ENCODE measurements at places on chromosomes 2 and 18.

DNA sequence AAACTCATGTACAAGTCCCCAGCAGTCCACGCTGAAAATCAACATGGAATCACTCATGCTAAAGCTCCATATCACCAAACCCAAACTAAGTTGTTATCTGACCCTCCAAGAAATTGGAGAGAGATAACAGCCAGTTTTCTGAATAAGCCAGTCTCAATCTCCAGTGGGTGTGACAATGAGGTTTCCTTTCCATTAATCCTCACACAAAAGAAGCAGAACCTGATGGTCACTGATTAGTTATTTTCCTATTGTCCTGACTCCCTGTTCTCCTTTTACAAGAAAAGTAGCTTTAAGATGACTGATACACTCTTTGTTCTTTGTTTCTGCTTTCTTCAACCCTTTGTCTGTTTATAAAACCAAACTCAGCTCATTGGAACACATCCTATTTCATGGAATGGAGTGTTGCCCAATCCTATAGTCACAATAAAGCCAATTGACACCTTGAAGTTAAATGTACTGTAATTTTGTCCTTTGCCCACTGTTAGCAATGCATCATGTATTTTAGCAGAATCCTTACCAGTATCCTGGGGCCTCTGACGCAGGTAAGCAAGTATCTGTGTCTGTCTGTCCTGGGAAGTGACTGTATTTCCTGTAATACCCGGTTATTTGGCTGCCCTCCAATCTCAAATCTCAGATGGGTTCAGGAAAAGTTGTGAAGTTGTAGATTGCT, 30.6 kb upstream of the SH3RF3 start:
- DNase-seq = peak; percentile 26

GRCh38 chr2:156445296-156446220, 9.4 kb downstream of the GPD2 start:
- DNase-seq = no peak

DNA sequence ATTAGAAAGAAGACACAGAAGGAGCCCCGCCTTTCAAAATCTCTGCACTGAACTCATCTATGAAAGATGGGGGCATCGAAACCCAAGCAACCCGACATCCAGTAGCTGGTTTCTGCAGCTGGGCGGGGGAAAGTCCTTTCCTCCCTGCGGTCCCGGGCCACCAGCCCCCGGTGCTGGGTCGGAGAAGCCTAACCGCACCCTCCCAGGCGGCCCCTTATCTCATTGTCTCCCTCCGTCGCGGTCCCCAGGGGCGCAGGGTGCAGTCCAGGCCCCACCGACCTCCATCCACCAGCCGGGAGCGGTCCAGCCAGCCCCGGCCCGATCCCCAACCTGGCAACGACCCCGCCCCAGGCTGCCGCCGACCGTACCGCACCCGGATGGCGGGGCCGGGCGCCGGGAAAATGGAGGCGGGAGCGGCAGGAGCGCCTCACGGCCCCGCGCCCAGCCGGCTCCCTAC, 452 bp downstream of the RAPH1 start:
- DNase-seq = no peak

DNA sequence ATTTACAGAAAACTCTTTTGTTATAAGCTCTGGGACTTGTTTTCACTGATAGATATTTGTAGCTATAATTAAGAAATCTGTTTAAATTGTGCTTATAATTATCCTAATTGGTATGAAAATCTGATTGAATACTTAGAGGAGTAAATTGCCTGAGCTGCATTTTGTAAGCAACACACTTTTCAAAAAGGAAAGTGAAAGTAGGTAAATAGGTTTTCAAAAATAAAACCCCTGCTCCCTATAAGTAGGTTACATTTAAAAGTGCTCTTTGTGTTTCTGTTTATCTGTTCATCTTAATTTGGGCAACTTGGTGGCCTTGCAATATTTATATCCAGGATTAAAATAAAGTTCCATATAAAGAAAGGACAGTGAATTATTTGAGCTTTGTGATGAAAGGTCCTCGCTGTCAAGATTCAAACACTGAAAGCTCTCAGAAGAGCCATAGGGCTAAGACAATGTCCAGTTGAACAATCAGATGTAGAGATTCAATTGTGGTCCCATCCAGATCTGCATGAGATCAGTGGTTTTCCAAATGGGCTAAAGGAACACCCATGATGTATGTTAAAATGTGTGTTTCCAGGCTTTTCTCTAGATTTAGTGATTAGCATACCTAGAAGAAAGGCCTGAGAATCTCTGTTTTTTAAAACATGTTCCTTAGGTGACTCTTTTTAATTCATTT, 371.6 kb downstream of the RPRM start:
- DNase-seq = no peak

- no peak for DNase-seq
Observed at GRCh38 chr2:230871361-230872150, 6.8 kb downstream of the ITM2C start.

- no peak for DNase-seq
Observed at GRCh38 chr2:222024932-222025880, 273.6 kb downstream of the PAX3 start.

DNA sequence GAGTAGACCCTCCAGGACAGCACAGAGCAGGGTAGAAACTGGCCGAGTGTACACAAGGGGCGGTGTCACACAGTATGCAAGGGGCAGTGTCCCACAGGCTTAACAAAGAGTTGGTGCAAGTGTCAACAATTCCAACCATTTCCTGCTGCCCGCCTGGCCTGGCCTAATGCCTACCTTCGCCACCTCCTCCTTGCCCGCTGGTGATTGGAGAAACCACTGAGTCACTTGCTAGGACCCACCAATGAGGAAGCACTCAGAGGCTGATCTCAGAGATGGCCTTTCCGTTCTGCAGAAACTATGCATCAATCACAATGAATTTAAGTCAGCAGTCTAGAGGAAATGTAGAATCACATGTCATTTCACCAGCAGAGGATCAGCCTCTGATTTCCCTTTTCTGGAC, 263.3 kb upstream of the PKDCC start:
- no peak for DNase-seq
